Left forelimb (tissue), 1 donor: ENCODE measurements at places on chromosomes 3 and 15.

- DNase-seq: no peak
These were observed 223.5 kb upstream of the RBMS3 start for GRCh38 chr3:29057326-29057725.

- DNase-seq: no peak
These were observed 11.6 kb downstream of the TAMM41 start for GRCh38 chr3:11835028-11835639.

GRCh38 chr15:79004336-79004735 lies 59.5 kb upstream of the CTSH start:
- DNase-seq: no peak

- DNase-seq: no peak
These were observed 62.8 kb upstream of the CMTM8 start for GRCh38 chr3:32175607-32176197.

- no peak for DNase-seq
These were observed 123.0 kb downstream of the VGLL3 start for GRCh38 chr3:86867982-86868381.
